ENCODE measurements at places on chromosomes 12 and 14. TPM values are rescaled to one million over a fixed set of nuclear protein-coding genes. Genes with fewer than 3 reads are reported as not detected.

GRCh38 chr12:52524241-52524897 lies 4.2 kb upstream of the KRT5 start:
- DNase-seq, result peak; percentile 29

DNA sequence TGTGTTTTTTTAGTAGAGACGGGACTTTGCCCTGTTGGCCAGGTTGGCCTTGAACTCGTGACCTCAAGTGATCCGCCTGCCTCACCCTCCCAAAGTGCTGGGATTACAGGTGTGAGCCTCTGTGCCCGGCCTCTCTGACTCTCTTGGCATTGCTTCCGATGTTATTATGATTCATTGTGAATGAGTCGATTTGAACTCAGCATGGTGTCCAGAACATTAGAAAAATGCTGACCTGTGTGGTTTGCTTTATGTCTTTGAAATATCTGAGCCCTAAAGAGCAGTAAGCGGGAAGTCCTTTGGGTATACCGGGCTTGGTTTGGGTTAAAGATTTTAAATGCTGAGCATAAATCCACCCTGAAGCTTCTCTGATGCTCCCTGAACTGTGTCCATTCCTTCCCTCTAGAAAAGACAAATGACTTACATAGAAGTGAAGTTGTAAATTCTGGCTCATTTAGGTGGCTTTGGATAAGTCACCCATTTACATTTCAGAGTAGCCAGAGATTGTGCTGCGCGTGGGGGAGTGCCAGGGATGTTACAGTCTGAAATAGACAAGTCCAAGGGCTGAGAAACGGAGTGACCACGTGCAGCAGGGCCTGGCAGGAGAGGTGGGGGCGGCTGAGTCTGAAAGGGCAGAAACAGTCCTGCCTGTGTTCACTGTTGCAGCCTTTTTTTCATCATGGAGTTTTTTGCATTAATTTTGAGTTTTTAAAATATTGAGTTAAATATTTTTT lies 39.6 kb downstream of the SLC15A4 start:
- no peak for DNase-seq

C12orf75 gene
- total RNA-seq, result 318 TPM

- no peak for DNase-seq
Observed at GRCh38 chr14:23568021-23568599, 519 bp upstream of the AP1G2 start.

All from activated CD8-positive, alpha-beta memory T cell treated with anti-CD3 and anti-CD28 coated beads, Interleukin-2, amount 10 ng/mL, durations not matched to agents 7 days and 5 days (primary cell).